Fibroblast of skin of left biceps (primary cell): ENCODE measurements at places on chromosomes 13 and 19.

GRCh38 chr13:23386533-23386932, 47.0 kb downstream of the SACS start:
- DNase-seq = no peak

GRCh38 chr13:74299721-74300120, 165.5 kb upstream of the KLF12 start:
- DNase-seq = no peak

DNA sequence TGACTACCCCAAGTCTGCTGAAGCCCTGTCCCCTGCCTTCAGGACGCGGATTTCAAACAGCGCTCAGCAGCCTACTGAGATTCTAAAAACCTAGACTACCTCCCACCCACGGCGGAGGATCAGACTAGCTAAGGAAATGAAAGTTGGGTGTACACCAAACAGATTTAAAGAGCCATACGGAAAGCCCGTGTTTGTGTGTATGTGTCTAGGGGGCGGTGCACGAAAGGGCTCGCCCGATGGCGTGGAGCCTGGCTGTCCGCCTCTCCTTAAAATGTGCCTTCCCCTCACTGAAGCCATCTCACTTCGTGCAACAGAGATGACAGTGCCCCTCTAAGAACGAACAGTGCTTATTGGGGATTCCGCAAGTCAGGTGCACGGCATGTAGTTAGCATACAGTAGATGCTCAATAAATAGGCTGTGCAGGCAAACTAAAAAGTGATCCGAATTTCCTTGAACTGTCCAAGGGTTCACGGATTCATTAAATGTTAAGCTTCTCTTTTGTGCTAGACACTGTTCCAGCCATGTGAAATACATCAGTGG, 639 bp downstream of the LENG1 start:
- no peak for DNase-seq

GRCh38 chr19:40200341-40201099, 9.3 kb downstream of the MAP3K10 start:
- DNase-seq = no peak

DNA sequence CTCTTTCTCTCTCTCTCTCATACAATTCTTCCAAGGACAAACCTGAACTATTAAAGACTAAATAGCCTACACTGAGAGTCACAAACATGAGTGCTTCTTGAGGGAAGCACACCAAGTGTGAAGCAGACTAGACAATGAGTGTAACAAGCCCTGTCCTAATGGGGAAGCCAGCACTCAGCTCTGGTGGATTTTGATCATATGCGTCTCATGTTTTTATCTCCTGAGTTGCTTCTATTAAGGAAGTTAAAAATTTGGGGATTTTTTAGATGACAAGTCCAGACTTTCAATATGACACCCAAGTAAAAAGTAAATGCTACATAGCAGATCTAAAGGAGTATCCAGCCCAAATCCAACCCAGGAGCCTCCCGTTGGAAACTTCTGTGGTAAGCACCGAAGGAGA, 437.8 kb downstream of the RFC3 start:
- DNase-seq = no peak

- no peak for DNase-seq
These were observed 13.8 kb upstream of the SLITRK1 start for GRCh38 chr13:83895994-83896580.
